H54 (cell line): ENCODE measurements at places on chromosomes 6 and 20.

DNA sequence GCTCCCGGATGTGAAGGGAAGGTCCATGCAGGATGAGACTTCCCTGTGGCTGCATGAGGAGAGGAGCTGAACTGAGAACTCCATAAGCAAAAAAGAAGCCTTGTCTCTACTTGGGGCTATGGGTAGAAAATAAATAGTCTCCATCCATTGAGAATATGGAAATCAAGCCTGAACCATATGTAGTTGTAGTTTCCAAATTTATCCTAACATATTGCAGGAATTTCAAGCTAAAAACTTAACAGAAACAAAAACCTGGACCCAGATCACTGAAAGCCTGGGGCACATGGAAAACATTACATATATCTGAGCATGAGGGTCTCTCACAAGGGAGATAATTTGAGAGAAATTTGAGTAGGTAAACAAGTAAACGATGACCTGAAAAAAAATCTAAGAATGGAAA is 94.9 kb upstream of the C6orf118 start:
- DNase-seq, result no peak

DNA sequence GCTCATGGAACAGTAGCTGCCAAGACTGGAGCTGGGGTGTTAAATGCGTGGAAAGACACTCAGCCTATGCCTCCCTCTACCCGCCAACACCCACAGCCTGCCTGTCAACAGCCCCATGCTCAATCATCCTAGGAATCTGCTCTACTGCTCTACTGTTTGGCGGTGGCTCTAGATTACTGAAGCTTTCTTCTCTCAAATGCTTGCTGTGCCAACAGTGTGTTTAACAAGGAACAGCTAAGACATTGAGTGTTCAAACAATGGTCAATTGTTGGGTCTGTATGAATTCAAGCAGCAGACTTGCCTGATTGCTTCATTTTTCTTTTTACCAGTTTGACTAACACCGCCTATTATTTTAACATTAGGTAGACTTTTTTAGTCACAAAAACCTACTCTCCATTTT is 258.6 kb downstream of the SOD2 start:
- no peak for DNase-seq

GRCh38 chr6:56529594-56530191 is 113.0 kb downstream of the DST start:
- no peak for DNase-seq

- DNase-seq, result no peak
Observed at GRCh38 chr6:158230967-158231550, 62.9 kb downstream of the GTF2H5 start.

GRCh38 chr6:47665112-47665511 is 33.3 kb upstream of the ADGRF4 start:
- DNase-seq, result no peak

DNA sequence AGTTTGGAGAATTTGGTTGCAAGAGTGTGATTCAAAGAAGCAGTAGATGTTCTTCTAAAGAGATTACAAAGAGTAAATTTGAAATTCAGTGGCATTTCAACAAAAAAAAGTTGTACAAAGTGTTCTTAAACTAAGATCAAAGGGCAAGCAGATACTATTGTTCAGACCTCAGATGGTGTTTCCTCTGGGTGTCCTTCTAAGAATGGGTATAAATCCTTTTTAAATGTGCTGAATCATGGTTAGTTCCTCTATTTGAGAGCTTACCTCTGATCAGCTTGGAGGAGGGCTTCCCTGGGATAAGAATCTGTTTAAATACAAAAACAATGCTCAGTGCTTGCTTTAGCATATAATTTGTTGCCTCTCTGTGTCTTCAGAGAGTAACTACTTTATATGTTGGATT is 6.3 kb downstream of the BMP6 start:
- DNase-seq, result no peak

DNA sequence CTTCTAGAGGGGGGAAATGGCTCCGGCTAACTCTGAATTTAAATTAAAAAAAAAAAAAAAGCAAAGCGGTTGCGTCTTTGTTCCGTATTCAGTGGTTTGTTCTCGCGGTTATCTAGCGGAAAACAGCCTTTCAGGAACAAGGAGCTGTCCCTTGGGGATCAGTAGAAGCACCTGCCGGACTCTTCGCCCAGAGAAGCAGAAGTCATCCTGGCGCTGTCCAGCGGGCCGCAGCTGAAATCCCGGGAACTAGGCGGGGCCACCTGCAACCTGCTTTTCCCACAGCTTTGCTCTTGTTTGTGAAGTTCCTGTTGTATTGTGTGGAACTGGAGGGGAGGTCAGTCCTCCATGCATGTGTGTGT is 43.9 kb upstream of the GJE1 start:
- DNase-seq, result no peak

- DNase-seq, result no peak
Observed at GRCh38 chr20:57791966-57792365, 82.2 kb upstream of the PMEPA1 start.

DNA sequence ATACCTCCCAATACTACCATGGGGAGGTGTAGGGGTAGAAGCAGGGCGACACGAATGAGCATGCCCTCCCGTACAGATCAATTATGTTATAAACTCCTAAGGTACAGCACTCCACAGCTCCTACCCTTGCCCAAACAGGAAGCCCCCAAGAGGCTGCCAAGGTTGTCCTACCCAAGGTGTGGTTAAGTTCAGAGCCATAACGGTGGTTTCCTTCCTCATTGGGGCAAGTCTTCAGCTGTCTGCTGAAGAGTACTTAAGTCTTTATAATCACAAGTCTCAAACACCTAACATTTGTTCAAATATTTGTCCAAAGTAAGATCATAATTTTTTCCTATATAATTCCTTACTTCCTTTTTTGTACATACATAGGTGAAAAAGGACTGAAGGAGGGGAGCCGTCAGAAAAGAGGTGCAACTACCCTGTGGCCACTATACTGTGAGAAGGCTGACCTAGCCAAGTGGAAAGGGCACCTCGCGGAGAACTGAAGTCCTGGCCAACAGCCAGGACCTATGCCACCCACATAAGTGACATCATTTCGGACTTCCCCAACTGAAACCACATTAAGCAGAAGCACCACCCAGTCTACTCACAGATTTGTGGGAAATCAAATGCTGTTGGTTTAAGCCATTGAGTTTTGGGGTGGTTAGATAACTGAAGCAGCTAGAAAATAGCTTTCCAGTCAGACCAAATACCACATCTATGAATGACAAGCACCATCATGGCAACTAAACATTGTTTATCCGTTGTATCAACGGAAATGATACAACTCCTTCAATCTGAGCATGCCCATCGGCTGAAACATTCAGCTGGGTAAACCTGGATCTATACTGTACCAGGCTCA is 2.9 kb upstream of the RAB22A start:
- peak; percentile 50 for DNase-seq

DNA sequence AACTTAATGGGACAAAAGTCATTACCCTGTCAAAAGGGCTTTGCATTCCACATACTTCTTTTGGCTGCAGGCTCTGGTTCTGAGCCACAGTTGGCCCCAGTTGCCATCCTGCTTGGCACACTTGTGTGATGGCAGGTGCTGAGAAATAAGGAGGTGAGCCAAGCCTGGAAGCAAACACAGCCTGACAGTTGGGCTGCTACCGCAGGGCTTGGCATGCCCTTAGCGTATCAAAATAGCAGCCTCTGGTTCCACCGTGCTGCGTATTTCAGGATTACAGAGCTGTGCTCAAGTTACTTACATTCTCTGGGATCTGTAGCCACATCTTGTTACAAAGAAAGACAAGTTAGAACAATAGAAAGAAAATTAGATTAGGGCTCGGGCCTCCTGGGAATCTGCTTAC is 11.1 kb downstream of the MTHFD1L start:
- no peak for DNase-seq

DNA sequence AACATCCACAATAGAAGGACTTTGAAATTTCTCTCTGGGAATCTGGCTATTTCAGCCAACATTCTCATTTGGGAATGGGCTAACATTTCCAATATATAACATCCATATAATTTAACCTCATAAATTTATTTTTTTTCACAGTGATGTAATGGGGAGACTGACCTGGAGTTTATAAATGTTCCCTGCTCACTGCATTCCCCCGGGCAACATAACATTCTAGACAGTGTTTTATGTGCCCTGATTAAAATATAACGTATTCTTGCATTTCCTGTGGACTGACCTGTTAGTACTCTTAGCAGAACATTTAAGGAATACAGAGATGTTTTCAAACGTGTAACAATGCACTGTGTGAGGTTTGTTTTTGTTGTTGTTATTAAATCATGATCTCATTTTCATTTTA is 20.9 kb downstream of the TSHZ2 start:
- no peak for DNase-seq

- no peak for DNase-seq
Observed at GRCh38 chr6:68637071-68637470, 2.0 kb downstream of the ADGRB3 start.

DNA sequence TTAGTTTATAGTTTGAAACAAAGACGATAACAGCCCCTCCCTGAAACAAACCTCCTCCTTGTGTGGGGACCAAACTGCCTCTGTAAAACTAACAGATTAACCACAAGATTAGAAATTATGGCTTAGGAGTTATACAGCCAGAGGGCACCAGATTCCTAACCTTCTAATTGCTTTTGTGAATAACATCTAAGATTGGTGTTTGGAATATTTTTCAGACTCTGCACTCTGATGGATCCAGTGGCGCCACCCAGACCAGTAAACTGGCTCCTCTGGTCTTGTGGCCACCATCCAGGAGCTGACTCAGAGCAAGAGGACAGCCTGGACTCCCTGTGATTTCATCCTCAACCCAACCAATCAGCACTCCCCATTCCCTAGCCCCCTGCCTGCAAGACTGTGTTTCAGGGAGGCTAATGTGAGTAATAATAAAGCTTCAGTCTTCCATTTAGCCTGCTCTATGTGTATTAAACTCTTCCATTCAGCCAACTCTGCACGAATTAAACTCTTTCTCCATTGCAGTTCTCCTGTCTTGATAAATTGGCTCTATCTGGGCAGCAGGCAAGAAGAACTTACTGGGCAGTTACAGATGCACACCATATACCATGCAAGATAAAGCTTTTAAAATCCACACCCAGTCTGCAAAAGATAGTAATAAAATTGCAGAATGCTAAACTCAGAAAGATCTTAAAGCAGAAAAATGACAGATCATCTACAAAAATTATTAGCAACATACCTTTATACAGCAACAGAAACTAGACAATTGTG is 58.5 kb upstream of the SLC22A16 start:
- DNase-seq, result peak; percentile 6

DNA sequence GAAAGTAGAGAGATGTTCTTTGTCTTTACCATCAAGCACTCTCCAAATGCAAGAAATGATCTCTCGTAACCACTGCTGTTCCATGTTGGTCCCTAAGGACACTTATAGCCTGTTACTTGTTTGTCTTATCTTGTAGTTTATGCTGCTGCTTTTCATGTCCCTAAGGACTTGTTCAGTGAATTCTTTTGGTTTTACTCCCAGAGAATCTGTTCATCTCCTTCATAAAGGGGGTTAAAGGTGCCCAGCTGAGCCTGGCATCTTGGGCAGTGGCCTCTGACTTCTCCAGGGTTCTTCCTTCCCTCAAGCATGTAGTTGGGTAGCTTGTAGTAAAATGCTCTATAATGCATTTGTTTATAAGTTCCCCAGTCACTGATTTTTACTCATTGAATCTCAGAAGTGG is 864 bp upstream of the PKIG start:
- no peak for DNase-seq

GRCh38 chr6:168130697-168131371 is 51.8 kb upstream of the FRMD1 start:
- DNase-seq, result no peak

DNA sequence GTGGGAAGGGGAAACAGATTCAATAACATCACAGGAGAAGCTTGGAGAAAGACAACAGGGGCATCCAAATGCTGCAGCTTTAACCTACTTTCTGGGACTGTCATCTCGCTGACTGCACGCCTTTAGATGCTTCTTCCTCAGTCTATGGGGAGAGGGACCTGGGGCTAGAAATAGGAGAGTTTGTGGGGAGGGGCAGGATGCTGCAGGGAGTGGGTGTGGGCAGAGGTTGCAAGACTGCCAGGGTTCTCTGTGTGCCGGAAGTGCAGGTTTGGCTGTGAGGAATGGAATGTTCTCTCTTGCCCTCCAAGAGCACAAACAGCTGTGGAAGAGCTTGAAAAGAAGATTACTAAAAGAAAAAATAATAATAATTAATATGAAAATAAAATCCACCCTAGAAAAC is 93.2 kb downstream of the FOXO3 start:
- DNase-seq, result no peak

- DNase-seq, result no peak
Observed at GRCh38 chr6:54115966-54116365, 4.7 kb downstream of the MLIP start.

DNA sequence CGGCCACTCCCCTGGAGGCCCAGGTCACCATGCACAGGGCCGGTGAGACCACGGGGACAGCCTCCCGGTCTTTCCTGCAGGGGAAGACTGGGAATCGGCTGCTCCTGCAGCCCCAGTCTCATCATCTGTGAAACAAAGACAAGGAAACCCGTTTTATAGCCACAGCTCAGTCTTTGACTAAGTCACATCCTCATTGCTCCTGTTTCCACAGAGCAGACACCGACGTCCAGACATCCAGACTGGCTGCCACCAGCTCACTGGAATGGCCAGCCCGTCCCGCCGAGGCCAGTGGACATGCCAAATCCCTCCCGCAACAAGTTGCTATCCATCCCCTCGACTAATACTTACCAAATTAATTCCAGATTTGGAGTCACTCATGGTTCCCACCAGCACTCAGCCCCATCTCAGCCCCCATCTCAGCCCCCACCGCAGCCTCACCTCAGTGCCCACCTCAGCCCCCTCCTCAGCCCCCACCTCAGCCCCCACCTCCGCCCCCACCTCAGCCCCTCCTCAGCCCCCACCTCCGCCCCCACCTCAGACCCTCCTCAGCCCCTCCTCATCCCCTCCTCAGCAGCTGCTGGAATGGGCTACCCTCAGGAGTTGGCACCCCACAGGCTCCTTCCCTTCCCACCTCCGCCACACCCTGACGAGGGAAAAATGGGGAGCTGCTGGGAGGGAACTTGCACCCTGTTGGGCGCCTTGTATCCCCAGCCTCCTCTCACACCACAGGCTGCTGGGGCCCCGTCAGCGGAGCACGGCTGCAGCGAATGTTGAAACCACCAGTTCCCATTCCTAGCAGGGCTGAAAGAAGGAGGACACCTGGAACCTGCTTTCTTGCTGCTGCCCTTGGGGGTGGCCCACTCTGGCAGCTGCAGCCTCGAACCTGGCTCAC is 48.7 kb downstream of the YTHDF1 start:
- no peak for DNase-seq

- no peak for DNase-seq
Observed at GRCh38 chr20:62944184-62944583, 6.2 kb downstream of the GID8 start.
